ENCODE measurements at places on chromosomes 12 and 14.
A peak's percentile ranks its signal among the peaks of the same experiment; 100 is the strongest.

GRCh38 chr12:17017402-17017801 is 411.4 kb upstream of the LMO3 start:
- no peak for DNase-seq

DNA sequence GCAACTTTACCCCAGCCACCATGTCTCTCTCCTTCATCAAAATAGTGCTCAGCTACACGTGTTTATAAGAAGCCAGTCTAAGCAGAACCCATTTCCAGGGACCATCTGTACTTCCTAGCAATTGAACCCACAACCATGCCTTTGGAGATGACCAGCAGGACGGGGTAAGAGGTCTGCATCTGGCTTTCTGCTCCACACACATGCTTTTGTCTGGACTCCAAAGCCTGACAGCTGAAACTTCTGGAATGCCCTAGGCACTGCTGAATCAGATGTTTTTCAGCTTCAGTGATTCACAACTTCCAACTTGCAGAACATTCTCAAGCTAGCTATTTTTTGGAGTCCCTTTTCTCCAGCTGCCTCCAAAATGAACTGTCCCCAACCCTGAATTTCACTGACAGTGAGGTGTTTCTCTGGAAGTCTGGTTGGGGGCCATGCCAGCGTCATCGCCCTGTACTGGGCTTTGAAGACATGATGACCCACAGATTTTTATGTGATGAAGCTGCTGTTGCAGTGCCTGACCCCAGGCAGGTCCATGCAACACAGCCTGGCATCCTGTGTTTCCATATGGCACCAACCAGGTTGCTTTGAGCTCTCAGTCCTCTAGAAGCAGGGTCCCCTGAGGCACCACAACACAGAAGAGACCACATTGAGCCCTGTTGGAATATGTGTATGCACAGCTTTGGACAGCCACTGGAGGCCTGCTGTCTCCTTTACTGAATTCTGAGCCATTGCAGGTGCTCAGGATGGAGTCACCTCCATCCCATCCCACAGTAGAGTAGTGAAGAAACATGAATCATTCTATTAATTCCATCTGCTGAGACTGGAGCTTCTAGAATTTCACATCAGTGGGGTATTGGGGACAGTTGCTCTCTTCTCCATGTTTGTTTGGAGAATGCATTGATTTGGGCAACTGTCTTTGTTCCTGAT is 80.2 kb downstream of the NUAK1 start:
- no peak for DNase-seq

DNA sequence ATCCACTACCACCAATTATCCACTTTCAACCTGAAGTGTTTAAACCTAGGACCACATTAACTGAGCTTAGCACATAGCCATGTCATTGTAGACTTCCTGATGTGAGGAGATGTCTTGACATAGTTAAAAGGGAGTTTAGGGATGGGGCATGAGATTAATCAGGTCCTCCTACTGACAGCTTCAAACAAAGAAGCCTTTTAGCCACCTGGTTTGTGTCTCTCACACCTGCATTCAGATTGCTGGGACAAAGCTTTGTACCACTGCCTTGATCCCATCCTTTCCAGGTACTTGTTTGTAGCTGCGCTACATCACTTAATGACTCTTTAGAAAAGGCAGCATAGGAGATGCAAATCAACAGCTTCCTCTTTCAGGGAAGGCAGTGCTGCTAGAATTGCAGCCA is 340.7 kb upstream of the DDHD1 start:
- no peak for DNase-seq

- peak; percentile 93 for DNase-seq
These were observed 53.1 kb downstream of the SYNE3 start for GRCh38 chr14:95463171-95463901.

DNA sequence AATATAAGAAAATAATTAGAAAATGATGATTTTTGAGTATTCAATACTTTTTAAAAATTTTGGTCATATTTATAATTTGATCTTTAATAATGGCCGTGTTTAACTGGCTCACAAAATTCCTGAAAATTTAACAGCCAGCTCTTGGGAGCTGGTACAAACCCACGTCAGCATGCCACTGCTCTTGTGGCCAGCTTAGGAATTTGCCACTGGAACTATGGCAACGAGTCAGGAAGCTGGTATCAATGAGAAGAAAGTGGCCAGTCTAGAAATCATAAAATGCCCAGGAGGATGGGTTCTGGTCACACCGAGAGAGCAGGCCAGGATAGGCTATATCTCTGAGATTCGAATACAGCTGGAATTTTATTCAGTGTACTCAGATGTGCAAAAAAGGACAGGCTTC is 72.2 kb upstream of the PLEKHG3 start:
- no peak for DNase-seq

GRCh38 chr12:16307856-16308475 is 30.5 kb upstream of the SLC15A5 start:
- DNase-seq, result no peak

DNA sequence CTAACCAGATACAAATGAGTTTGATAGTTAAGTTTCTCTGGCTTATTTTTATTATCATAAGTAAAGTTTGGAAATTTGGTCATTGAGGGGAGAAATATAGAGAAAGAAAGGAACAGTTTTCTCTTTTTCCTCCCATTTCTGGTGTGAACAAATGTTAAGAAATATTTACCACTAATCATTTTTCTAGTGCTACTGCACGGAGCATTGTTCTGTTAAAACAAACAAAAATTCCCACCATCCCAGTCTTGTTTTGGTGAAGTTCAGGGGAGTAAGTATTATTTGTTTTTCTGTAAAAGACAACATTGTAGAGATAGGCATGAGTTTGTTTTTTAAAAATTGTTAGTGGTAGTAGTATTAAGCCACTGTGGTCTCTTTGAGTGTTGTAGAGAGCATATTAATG is 135.3 kb downstream of the FGD4 start:
- no peak for DNase-seq

GRCh38 chr14:100350276-100350926 is 27.3 kb downstream of the SLC25A47 start:
- DNase-seq, result no peak

- DNase-seq, result no peak
These were observed 454.7 kb upstream of the PRICKLE1 start for GRCh38 chr12:43044241-43044640.

DNA sequence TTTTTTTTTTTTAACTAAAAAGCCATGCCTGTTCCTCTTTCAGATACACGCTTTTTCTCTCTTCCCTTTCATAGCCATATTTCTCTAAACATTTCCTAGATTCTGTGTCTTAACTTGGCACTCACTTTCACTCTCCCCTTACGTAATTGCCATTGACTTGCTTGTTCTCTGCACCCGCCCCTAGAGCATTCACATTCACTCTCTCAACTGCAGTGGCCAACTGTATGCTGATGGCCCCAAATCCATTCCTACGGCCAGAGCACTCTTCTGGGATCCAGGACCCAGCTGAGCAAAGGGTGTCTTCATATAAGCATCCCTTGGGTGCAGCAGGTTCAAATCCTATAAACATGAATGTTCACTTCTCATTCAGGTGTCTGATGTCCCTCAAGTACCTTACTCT is 59.5 kb downstream of the CKB start:
- DNase-seq, result no peak

- no peak for DNase-seq
These were observed 71.7 kb upstream of the KICS2 start for GRCh38 chr12:64293654-64294364.

GRCh38 chr12:58361056-58361455 is 419.7 kb downstream of the ATP23 start:
- DNase-seq, result no peak

DNA sequence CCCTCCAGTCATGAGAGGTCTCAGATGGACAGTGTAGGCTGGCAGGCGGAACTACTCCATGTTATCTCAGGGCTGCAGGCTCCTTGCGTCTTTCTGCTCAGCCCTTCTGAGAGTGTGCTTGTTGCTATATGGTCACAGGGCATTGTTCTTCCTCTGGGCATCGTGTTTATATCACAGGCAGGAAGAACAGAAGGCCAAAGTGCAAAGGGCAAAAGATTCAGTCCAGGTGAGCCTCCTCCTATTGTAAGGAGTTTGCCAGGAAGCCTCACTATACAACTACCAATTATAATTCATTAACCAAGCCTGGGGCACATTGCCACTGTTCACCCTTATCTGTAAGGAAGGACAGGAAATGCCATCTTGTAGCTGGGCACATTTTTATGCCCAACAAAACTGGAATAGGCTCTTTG is 195.5 kb upstream of the KITLG start:
- no peak for DNase-seq

GRCh38 chr14:95043732-95044462 is 113.4 kb downstream of the DICER1 start:
- no peak for DNase-seq

GRCh38 chr12:99026332-99027054 is 381.4 kb downstream of the APAF1 start:
- DNase-seq, result no peak

DNA sequence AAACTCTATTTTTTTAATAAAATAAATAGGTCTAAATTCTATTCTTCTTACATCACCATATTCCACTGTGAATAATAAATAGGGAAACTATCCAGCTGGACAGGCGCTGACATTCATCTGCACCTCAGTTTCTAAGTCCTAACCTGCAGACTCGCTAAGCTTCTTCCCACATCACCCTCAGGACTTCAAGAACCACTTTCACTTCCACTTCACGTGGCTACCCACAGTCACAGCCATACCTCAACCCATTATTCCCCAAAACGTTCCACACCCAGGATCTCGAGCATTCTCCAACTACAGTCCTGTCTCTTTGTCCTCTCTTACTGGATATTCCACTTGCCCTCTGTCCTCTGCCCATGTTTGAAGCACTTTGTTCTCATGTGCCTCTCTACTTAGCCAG is 71.1 kb downstream of the C2CD5 start:
- no peak for DNase-seq

DNA sequence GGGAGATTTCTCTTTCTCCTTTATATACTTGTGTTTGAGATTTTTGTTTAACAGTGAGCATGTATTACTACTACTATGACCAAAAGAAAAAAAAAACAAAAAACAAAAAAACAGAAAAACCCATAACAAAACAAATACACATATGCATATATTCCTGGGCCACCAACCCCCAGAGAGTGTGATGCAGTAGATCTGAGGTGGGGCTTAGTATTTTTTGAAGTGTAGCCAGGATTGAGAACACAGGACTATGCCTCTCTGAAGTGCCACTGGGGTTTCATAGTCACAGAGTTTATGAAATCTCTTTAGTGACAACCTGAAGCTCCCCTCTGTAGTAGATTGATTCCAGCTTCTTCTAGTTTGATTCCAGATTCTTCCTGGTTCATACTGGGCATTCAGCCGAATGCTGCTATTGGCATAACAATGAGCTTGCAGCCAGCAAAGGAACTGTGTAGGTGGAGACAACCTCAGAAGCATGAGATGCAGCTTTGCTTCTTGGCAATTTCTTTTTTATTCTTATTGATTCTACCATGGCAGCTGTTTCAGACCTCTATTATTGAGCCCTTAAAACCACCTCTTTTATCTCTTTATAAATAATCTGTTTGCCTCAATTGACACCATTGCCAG is 15.5 kb upstream of the ANO4 start:
- no peak for DNase-seq

DNA sequence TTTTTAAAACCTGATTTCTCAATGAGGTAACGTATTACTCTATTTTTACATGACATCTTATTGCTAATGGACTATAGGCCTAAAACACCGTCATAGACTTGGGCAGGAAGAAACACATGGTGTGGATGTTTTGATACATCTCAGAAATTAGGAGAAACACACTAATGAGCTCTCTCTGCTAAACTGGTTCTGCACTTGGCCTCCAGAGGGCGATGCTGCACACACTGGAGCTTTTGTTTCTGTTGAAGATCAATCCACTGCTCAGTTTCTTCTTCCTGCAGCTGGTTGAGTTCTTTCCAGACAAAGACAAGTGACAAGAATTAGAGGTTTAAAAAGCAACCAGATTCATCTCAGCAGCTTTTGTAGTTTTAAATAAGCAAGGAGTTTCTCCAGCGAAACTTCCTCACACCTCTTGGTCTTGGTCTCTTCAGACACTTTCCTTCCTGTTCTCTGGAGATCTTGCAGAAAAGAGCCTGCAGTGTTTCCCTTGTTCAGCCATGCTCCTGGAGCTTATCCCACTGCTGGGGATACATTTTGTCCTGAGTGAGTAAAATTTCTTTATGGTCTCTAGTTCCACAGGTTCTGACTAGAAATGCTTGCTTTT is 178.5 kb upstream of the OR4E1 start:
- no peak for DNase-seq

GRCh38 chr12:102990419-102990818 is 32.9 kb downstream of the ASCL1 start:
- DNase-seq, result no peak

- DNase-seq, result no peak
These were observed 210.9 kb upstream of the PRKD1 start for GRCh38 chr14:30138567-30138966.

DNA sequence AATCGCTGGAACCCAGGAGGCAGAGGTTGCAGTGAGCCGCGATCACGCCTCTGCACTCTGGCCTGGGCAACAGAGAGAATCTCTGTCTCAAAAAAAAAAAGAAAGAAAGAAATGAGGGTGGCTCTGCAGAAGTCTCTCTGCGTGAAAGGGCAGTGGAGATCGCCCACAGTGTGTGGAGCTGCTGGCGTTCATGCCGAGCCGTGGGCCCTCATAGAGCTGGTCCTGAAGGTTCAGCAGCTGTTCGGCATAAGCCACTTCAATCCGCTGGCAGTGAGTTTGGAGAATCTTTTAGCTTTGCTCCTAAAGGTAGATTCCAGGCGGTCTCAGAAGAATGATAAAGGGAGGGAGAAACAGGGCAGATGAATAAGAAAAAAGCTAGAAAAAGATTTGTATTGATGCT is 36.7 kb upstream of the ATP2A2 start:
- DNase-seq, result no peak

DNA sequence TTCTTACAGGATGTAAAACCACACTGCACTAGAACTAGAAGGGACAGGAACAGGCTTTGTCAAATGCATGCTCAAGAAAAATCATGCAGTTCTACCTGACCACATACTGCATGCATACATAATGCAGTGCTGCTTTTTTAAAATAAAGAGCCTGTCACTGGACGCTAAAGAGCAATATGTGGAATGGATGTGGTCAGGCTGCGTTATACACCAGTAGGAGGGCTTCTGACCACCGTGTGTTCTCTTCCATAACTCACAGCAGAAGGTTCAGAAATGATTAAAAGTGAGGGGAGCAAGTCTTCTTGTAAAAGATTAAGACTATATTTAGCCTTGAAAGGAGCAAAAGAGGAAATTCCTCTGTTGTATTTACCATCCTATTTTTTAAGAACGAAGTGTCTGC is 392.0 kb downstream of the EMP1 start:
- DNase-seq, result no peak

DNA sequence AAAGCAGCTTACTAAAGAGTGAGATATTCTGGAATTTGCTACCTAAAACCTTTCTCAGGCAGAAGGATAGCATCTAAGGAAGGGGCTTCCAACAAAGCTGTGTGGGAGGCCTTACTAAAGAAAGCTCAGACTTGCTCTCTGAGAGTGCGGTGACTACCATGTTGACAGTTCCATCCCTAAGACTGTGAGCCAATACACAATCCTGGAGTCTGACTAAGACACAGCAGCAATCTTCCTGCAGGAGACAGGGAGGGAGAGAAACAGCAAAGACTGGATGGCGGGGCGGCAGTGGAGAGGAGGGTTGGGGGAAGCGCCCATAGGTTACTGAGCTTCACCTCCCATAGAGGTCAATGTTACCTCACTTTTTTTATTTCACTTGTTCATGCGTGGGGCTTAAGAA is 70.9 kb downstream of the KITLG start:
- DNase-seq, result no peak
